ENCODE measurements at places on chromosomes 2 and 18.

GRCh38 chr18:38198526-38198925, 632.9 kb upstream of the CELF4 start:
- DNase-seq: no peak

DNA sequence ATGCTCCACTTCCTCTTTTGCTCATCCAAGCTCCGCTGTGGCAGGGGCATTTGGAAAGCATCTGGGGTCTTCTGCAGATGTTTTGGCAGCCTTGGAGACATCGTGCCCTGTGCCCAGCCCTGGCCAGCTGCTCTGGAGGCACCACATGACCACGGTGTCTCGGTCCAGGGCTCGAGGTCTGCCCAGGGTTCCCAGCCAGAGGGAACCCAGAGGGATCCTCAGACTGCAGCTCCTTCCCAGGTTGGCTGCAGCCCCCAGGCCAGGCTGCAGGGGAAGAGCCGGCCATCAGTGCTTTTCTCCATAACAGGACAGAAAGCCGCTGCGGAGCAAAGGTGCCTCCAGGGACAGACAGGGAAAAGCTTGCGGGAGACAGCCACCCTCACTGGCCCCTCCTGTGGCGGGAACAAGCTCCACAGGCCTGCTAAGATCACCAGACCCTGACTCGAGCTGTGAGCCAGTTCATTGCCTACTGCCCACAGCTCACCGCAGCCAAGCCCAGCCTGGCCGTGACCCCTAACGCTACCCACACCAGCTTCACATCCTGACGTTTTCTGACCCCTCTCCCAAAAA, 74.7 kb downstream of the SMAD7 start:
- no peak for DNase-seq

DNA sequence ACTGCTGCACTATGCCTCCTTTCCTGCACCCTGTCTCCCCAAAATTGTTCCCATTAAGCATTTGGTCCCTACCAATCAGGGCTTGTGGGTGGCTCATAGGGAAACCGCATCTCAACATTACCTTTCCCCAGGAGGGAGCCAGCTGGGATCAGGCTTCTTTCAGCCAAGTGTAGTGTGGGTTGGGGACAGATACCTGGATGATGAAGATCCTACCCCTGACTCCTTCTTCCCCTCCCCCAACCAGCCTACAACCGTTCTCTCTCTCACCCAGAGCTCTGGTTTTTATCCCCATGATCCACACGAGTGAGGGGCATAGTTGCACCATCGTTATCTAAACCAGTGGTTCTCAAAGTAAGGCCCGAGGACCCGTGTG, 40.0 kb downstream of the ACOXL start:
- DNase-seq: no peak

DNA sequence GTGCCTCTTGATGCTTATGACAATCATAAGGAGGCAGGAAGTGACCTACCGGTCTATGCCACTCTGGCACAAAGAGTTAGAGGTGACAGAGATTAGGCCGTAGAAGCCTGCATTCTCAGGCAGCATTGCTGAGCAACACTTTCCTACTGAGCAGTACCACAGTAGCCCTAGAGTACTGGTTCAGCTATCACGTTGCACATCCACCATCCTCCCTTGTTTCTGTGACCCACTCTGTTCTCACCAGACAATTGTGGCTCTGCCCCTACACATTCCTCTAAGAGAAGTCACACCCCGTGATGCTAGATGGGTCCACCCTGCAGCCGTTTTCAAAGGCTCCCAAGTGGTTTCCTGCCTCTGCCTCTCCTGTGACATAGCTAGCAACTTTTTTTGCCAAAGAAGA, 22.6 kb upstream of the SUCLG1 start:
- no peak for DNase-seq

DNA sequence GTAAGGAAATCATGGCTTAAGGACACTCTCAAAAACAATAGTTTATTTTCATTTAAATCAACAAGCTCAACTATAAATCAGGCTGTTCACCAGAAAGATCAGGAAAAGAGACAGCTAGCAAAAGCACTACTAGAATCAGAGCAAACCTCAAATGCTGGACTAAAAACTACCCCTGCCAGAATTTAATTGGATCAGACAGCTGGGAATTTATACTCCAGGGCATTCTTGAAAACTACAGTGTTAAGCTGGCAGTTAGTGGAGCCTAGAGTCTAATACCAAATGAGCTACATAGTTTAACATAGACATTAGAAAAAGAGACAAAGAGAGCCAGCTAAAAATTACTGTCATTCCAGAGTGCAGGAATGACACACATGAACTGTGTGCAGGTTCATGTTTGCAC, 1016.4 kb upstream of the CRIM1 start:
- DNase-seq: no peak

DNA sequence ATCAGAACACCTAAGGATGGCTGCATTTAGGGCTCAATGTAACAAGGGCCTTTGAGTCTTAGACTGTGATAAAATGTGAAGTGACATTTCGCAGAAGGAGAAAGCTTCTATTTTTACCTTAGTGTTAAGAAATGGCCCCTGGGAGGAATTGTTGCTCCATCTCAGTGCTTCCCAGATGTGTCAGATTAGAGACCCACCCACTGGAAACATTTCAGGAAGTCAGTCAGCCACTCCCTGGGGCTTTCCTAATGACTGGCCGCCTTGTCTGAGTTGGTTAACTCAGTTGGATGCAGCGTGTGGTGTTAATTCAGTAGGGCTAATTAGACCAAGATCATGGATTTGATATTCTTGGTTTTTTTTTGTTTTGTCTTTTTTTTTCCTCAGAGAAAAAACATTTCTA, 355.9 kb downstream of the PIK3C3 start:
- DNase-seq: no peak

DNA sequence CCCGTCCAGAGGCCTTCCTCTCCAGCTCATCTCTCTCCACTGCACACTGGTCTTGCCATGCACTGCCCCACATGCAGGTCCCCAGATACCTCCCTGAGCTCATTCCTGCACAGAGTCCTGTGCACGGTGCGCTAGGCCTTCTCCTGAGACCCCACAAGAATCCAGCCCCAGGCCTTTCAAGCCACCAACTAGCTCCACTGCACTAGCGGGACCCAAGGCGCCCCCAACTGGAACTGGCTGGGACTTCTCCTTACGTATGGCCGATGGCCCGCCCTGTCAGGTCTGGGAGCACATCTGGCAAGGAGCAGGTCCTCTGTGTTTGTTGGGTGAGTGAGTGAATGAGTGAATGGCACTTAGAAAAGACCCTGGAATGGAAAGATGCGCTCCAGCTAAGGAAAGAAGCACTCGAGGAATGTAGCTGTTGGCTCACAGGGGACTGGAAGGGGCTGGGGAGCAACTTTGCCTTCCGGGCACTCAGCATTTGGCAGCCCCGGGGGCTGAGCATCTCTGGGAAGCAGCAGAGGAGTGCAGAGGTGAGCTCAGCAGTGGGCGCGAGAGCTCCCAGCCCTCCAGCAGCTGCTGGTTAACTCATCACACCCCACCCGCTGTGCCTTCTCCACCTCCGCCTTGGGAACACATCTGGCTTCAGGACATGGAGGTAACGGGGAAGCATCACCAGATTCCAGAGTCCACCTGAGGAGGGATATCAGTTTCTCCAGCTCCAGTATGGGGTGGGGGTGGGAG, 223.1 kb downstream of the GLI2 start:
- DNase-seq: no peak

- no peak for DNase-seq
Observed at GRCh38 chr2:85457877-85458316, 39.4 kb downstream of the SH2D6 start.

DNA sequence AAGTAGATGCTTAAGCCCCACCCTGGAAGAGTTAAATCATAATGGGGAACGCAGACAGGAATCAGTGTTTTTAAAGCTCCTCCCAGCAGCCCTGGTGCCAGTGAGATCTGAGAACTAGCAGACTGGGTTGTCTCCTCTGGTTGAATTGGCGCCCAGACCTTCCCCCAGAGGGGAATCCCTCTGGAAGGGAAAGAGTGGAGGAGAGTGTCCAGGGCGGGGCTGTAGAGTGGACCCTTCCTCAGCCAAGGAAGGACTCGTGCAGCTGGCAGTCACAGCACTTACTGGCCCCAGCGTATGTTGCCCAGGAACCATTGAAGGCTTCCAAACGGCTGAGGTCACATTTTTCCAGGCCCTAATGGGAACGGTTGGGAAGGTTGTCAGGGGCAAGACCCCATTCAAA, 62.5 kb downstream of the TGOLN2 start:
- no peak for DNase-seq

DNA sequence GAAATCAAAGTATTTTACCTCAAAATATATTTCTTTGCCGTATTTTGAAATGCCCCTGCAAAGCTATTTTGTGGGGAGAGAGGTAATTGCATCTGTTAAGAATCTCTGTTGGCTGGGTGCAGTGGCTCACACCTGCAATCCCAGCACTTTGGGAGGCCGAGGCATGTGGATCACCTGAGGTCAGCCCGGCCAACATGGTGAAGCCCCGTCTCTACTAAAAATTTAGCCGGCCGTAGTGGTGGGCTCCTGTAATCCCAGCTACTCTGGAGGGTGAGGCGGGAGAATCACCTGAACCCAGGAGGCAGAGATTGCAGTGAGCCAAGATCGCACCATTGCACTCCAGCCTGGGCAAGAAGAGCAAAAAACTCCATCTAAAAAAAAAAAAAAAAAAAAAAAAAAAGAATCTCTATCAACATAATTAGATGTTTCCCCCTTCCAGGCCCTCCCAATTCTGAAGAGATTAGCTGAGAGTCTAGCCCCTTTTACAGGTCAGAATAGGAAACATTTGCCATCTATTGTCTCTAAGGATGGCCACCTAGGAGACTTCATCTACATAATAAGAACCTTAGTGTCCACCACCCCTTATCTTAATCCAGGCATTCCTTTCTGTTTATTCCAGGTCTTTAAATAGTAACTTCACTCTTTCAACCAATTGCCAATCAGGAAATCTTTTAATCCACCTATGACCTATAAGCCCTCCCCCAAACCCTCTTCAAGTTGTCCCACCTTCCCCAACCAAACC, 3.5 kb upstream of the TRAPPC8 start:
- no peak for DNase-seq

- DNase-seq: no peak
Observed at GRCh38 chr2:53655256-53655655, 112.3 kb upstream of the CHAC2 start.

- DNase-seq: no peak
Observed at GRCh38 chr2:11968521-11968920, 222.1 kb downstream of the LPIN1 start.

DNA sequence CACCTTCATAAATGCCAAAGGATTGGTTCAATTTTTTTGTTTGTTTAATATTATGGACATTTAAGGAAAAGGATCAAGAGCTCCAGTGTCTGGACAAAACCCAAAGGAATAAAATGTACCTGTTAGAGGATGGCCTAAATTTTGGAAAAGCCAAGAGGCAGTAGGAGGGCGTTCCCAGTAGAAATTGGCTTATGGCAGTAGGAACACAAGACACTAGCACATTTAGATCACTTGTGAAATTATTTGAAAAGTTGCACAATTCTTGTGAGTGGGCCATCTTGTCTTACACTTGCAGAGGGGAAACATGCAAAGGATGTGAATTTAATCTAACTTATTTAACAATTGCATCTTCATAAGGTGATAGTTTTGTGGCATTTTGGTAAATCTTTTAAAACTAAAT, 3.2 kb downstream of the BZW1 start:
- DNase-seq: no peak

GRCh38 chr2:25453199-25453905, 111.6 kb upstream of the DNMT3A start:
- no peak for DNase-seq

- no peak for DNase-seq
Observed at GRCh38 chr2:202249521-202250253, 11.3 kb upstream of the SUMO1 start.

DNA sequence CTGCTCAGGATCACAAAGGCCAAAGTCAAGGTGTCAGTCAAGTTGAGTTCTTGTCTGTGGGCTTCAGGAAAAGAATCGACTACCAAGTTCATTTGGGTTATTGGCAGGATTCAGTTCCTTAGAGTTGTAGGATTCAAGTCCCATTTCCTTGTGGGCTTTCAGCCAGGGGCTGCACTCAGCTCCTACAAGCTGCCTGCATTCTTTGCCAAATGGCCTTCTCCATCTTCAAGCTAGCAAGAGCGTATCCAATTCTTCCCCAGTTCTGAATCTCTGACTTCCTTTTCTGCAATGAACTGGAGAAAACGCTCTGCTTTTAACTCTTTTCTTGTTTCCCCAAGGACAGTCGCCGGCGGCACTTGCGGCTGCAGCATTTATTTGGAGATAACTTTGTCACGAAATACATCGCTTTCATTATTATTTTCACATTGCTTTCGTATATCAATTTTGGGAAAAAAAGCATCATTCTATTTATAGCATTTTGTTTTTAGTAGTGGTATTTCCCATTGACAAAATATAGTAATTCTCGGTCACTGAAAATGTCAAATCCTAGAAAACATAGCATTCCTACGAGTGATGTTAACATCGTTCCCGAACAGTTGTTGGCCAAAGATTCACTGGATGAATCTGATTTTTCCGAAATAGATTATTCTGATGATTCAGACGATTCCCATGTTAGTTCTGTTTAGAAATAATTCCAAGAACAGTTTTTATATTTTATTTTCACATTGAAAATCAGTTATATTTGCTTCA, 59.6 kb upstream of the SERPINE2 start:
- DNase-seq: no peak

- no peak for DNase-seq
Observed at GRCh38 chr2:218407717-218408116, 8.0 kb downstream of the CTDSP1 start.

DNA sequence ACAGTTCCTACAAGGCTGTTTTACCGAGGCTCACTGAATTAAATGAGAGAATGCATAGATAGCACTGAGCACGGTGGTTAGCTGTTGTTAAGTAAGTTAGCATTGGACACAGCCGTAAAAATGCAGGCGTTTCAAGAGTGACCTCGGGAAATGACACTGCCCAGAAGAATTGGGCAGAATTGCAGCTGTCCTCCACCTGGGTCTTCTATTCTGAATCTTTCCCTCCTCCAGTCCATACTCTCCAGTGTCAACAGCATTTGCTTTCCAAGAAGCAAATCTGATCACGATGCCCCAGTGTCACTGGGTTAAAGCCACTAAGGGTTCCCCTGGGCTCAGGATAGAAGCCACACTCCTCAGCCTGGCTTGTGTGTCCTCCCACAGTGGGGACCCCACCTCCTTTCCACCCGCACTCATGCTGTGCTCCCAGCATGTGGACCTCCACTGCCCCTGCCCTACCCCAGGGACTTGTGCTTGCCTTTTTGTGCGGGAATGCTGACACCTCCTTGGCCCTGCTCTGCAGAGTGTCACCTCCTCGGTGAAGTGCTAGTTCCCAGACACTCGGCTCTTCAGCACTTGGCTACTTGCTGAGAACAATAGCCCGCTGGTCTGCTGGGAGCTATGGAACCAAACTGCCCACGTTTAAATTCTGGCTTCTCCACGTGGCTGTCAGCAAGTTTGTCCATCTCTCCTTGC, 135.0 kb downstream of the ANTXR1 start:
- DNase-seq: no peak

DNA sequence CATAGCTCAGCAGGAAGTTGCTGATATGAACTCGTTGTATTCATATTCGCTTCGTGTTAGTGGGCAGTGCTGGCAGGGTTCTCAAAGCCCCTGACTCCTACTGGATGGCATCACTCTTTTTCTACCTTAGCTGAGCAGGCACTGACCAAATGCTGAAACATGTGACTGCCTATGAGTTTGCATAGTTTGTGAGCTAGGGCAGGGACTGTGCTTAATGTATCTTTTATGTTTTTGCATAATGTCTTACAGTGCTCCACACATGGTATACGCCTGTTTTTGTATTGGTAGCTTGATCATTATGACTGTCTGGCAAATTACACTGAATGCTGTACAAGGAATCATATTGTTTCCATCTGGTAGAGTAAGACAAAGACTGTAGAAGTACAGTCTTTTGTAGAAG, 305.3 kb downstream of the PARD3B start:
- DNase-seq: no peak

- DNase-seq: no peak
Observed at GRCh38 chr2:138267902-138268254, 233.7 kb upstream of the SPOPL start.

Data from NCI-H1436 treated with DMSO at 0.1 percent for 48 hours (cell line).